ENCODE measurements at places on chromosomes 6 and 20.

GRCh38 chr6:34709386-34709785, 12.8 kb upstream of the ILRUN start:
- no peak for DNase-seq

DNA sequence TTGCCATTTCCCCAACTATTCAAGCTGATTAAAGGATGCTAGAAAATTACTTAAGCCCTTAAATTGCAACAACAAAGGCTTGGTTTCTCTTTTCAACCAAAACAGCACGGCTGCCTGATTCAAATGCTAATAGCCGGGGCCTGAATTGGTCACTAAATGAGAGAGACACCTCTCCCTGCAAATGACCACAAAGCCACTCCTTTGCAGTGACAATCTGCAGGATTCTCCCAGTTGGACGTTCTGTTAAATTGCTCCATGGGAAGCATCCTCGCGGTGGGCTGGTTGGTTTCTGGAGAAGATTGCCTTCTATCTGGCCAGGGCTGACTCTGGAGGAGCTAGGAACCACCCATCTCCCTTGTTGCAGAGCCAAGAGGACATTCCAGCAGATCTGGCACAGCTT, 29.7 kb upstream of the TBXT start:
- DNase-seq = no peak

DNA sequence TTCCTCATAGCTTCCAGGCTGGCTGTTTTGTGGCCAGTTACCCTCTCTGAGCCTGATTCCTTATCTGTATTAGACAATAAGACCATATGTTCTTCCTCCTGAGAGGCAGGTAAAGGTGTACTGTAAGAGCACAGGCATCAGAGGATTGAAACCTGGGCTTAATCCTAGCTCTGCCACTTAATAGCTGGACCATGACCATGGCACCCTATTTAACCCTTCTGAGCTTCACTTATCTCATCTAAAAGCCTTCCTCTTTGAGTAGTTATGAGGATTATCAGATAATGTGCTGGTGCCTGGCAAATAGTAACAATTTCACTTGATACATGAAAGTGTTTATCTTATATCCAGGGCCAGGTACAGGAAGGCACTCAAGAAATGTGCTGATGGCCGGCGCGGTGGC, 34.9 kb downstream of the BCL2L1 start:
- DNase-seq = no peak

DNA sequence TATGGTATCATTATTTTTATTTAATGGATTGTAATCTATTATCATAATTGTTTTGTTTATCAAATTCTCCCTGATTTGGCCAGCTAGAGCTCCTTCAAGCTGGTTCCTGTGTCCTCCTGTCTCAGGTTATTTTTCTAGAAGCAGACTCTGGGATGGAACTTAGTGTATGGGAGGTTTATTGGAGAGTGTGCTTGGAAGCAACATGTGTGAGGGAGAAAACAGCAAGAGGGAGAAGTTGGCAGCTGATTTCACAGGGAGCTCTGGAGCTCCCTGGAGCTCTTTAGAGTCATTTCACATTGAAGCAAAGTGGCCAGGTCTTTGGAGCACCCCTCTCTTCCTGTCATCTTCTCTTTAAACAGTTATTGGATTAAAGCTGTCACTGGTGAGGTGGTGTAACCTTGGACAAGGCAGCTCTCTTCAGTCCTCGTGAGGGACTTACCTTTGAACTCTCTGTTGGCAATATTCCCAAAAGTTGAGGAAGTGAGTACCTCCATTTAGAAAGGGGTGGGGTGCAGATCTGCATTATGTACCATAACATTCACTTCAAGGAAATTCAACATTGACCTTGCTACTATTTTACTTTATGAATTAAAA, 103.6 kb downstream of the PHF3 start:
- no peak for DNase-seq

GRCh38 chr20:15302075-15302474, 964.7 kb upstream of the FLRT3 start:
- no peak for DNase-seq

GRCh38 chr6:148200293-148200692, 142.3 kb upstream of the SASH1 start:
- peak; percentile 7 for DNase-seq

DNA sequence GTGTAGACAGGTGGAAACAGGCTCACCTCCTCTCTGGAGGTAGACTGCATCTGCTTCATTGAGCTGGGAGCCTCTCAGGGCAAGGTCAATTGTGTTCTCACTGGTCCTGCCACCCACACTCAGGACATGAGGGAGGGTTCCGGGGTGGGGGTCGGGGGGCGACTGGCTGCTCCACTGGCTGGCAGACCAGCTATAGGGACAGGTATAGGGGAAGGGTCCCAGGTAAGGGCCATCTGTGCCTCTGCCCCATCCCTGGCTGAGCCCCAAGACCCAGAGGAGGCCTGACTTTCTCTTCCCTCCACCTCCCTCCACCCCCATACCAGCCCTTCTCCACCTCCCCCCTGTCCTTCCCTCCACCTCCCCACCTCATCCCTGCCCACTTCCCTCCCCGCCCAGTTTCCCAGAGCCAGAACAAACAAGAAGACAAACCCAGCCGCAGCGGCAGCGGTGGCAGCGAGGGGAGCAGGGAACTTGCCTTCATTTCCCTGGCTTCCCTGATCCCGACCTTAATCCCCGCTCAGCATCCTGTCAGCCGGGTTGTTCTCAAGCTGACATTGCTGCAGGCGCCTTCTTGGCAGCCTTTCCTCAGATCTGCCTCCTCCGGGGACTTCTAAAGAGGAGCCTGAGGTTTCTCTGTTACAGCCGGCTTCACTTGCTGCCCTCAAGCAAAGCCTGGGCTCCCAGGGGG, 18.3 kb upstream of the FOXP4 start:
- peak; percentile 38 for DNase-seq

DNA sequence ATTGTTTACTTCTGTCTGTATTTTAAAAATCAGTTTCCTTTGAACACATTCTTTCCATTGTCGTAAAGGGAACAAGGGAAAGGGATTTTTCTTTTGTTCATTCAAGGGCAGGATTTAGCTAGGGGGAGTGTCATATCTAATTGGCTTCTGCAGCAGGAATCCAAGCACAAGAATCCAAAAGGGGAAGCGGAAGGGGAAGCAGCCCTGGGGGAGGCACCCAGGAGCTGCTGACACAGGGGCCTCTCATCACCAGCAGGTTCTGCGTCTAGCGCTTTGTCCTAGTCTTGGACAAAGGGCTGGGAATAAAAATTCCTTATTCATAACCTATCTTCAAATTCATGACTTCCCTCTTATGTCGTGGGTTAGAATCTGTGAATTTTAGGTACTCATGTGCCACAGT, 13.7 kb downstream of the RIPK1 start:
- no peak for DNase-seq

DNA sequence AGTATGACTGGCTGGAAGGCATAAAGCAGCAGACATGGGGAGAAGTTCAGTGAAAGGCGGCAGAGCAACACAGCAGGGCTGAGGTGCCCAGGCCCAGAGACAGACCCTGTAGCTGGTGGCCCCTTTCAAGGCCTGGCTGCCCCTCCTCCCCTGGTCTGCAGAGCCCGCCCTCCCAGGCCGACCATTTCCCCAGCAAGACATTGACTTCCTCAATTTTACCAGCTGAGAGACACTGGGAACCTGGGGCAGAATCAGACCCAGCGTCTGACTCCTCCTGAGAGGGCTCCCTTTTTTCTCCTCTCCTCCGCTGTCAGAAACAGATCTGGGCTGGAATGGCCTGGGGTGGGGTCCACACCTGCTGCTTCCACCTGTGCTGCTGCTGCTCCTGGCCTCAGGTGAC, at the start of gene TREML4:
TSS of gene TREML4 (plus strand) at position 254 of the 400 bp plus-strand sequence. CDS start at position 333, 79 bp downstream.
- no peak for DNase-seq

DNA sequence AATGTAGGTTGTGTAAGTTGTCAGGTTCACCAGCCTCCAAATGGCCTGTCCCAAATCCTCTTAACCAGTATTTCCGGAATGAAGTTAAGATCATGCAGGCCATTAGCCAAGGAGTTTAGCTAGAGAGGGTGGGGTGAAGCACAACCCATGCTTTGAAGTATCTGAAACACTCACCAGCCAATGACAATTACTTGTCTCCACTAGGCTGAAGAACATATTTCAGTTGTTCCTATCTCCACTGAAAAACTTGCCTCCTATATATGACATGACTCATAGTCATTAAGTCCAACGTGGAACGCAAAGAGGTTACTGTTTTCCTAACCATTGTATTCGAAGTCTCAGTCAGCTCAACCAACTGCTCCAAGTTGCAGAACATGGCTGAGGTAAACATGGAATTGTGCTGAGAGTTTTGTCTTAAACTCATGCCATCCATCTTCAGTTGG, 37.4 kb upstream of the TNFAIP3 start:
- no peak for DNase-seq

GRCh38 chr6:100472674-100473073, 8.0 kb upstream of the SIM1 start:
- DNase-seq = no peak

- DNase-seq = no peak
Measured at GRCh38 chr6:108767418-108768165, 80.6 kb upstream of the ARMC2 start.

DNA sequence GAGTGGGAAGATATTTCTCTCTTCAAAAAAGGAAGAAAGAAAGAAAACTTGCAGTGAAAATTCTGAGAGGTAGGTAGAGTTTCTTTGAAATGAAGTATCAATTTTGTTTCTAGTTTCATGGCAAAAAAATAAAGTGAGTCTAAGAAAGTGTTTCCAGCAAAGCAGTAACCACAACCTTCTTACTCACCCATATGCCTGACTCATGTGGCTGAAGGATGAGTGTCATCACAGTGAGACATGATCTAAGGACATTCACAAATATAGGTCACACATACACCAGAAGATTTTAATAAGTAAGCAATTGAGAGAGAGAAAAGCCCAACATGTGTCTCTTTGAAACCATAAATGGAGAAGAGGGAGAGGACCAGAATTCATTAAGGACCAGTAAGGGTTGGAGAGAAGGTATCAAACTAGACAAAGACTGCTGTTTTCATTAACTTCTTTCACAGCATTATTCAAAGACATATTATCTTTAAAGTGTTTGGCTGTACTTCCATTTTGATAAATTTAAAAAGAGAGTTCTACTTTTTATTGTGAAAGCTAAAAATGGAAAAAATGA, 169.5 kb downstream of the FRK start:
- DNase-seq = no peak

DNA sequence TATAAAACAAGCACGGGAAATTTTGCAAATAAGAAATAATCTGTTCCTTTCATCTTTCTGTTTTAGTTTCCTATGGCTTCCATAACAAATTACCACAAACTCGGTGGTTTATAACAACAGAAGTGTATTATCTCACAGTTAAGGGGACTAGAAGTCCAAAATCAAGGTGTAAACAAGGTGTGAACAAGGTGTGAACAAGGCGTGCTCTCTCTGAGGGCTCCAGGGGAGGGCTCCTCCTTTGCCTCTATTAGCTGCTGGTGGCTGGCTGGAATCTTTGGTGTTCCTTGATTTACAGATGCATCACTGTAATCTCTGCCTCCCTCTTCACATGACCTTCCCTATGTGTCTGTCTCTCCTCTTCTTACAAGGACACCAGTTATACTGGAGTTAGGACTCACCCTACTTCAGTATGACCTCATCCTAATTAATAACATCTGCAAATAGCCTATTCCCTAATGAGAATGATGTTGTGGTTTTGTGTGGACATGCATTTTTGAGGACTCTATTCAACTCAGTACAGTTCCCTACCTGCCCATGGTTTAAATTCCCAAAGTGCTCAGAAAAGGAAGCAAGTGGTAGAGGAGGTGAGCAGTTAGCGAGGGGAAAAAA, 17.5 kb upstream of the BMP5 start:
- no peak for DNase-seq

DNA sequence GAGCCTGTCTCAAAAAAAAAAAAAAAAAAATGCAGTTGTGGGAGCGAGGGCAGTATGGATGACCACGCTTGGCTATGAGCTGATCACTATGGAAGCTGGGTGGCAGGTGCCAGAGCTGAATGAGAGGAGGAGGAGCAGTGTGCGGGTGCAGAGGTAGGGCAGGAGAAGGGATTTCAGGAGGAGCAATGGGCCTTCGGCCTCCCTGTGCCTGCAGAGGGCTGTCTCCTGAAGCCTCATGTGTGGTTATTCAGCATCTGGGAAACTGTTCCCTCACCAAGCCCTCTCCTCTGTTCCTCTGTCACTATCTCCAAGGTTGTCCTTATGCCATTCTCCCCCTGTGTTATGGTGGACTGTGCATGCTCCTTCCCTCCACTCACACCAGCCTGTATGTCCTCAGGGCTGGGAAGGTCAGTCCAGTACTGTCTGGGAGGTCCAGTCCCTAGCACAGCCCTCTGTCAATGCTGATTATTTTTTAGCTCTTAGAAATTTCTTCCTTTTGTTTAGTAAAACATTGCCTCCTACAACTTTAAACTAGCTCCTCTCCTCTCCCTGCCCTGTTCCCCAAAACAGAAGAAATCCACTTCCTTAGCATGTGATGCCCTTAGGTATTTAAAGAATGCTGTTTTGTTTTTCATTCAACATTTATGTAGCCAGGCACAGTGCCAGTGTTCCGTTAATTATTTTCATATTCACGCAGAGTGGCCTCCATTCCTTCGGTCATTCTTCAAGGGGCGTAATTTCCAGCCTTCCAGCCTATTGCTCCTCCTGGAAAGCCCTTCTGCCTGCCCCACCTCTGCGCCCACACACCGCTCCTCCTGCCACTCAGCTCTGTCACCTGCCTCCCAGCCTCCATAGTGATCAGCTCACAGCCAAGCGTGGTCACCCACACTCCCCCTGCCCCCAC, 48.9 kb downstream of the CNBD2 start:
- DNase-seq = no peak

- no peak for DNase-seq
Measured at GRCh38 chr6:113859349-113860180, 2.4 kb downstream of the MARCKS start.

- no peak for DNase-seq
Measured at GRCh38 chr20:48781634-48782033, 46.2 kb downstream of the PREX1 start.

DNA sequence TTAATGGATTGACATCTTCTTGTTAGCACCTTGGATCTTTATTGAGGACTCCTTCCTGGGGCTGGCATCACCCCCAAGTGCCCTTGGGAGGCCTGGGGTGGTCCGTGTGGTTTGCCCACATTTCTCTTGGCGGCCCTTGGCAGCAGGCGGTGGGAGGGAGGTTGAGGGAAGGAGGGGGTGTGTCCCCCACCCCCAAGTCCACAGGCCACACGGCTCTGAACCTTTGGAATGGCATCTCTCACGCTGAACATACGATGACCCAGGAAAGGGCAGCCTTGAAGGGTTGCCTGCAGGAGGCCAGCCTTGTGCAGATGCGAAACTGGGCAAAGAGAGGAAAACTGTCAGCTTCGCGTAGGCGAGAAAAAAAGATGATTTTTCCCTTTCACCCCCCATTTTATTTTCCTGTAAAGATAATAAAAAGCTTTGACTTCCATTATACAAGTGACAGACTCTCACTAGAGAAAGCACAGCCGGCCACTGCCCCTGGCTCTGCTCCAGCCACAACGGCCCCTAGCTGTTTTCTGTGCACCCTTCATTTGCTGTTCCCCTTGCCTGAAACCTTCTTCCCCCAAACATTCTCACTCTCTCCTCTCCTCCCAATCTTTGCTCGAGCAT, 56.2 kb downstream of the SLC2A10 start:
- DNase-seq = no peak

- DNase-seq = no peak
Measured at GRCh38 chr20:33814238-33814712, 3.1 kb downstream of the CHMP4B start.

- DNase-seq = no peak
Measured at GRCh38 chr20:18138266-18138582, 561 bp downstream of the KAT14 start.

All from COR-L47 (cell line).